Anterior cingulate cortex (tissue), 58 donors: ENCODE measurements at places on chromosomes 1 and 21.

DNA sequence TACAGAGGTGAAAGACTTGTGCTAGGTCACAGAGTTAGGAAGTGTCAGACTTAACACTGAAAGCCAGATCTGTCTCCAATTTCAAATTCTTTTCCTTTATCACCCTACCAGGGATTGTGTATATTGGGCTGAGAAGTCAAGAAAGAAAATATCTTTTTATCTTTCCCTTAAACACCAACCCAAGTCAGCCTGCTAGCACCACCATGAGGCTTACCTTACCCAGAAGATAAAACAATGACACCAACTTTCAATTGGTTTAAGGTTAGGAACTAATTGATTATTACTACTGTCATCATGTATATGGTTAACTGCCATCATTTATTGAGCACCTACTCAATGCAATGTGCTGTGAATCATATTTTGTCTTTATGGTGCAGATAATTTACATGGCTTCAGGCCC lies 178.9 kb upstream of the FOXD3 start:
- no peak for DNase-seq

DNA sequence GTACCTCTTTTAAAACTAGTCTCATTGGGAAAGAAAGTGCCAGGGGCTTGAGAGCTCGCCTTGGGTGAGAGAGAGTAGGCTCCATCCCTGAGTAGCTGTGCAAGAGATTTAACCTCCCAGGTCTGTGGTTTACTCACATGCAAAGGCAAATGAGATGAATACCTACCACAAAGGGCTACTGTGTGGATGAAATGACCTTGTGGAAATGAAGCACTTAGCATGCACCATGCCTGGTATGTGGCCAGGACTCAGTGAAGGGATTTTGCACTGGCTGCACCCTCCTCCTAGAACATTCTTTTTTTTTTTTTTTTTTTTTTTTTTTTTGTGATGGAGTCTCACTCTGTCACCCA lies 120.3 kb downstream of the PROX1 start:
- DNase-seq, result no peak

GRCh38 chr1:114320586-114320985 lies 166.9 kb upstream of the SYT6 start:
- DNase-seq, result no peak

DNA sequence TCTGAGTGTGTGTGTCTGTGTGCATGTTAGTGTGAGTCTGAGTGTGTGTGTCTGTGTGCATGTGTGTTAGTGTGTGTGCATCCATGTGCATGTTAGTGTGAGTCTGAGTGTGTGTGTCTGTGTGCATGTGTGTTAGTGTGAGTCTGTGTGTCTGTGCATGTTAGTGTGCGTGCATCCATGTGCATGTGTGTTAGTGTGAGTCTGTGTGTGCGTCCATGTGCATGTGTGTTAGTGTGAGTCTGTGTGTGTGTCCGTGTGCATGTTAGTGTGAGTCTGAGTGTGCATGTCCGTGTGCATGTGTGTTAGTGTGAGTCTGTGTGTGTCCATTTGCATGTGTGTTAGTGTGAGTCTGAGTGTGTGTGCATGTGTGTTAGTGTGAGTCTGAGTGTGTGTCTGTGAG lies 76.6 kb upstream of the ACTRT2 start:
- DNase-seq, result no peak

GRCh38 chr1:223308136-223308535 lies 55.8 kb downstream of the SUSD4 start:
- no peak for DNase-seq

DNA sequence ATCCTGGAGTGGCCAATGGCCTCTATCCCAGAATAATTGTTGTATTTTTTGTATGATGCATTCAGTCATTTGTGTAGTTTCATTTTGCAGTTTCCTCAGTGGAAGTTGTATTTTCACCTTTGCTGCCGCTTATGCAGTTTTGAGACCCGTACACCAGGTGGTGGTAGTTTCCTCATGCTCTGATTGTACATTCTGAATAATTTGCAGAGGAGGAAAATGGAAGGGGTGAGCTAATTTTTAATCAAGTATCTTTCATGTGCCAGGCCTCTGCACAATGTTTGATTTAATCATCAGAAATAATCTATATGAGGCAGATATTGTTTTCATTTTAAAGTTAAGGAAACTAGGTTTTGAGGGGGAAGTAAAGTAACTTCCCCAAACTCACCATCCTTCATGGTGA lies 29.5 kb downstream of the HLX start:
- DNase-seq, result no peak

DNA sequence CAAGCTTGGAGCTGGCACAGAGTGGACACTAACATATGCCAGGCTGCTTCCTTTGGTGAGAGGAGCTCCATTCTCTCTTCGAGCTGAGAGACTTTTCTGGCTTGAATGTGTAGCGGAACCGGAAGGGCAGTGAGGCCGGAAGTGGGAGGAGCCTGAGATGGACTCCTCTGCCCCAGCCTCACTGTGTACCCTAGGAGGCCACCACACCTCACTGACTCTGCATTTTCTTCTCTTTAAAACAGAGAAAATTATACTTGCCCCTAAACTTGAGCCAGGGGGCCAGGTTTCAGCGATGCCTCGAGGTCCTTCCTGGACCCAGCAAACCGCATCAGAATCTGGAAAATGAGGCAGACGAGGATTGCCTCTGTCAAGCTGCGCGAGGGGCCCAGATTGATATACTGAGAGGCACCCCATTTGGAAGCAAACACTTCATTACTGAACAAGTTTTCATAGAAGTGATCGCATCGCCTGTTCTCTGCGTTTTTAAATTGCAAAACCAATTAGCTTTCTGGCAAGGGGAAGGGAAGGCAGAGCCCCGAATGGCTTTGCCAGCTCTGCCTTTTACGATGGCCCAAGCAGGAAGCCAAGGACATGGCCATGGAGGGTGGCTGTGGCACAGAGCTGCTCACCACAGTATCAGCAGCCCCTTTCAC lies 708.1 kb downstream of the PTPRU start:
- DNase-seq, result no peak

GRCh38 chr1:179017383-179018326 lies 8.0 kb upstream of the FAM20B start:
- no peak for DNase-seq

DNA sequence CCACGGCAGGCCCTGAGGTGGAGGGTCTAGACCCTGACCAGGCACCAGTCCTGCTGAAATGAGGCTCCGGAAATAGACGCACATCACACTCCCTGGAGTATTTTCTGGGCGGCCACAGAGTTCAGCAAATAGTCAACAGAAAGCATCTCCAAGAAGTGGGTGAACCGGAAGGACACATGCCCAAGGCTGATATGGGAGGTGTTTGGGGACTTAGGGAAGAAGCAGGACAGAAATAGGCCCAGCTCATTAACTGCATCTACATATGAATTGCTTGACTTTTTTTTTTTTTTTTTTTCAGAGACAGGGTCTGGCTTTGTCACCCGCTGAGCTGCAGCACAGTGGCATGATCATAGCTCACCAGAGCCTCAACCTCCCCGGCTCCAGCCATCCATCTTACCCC lies 36.5 kb upstream of the GPR157 start:
- DNase-seq, result no peak

DNA sequence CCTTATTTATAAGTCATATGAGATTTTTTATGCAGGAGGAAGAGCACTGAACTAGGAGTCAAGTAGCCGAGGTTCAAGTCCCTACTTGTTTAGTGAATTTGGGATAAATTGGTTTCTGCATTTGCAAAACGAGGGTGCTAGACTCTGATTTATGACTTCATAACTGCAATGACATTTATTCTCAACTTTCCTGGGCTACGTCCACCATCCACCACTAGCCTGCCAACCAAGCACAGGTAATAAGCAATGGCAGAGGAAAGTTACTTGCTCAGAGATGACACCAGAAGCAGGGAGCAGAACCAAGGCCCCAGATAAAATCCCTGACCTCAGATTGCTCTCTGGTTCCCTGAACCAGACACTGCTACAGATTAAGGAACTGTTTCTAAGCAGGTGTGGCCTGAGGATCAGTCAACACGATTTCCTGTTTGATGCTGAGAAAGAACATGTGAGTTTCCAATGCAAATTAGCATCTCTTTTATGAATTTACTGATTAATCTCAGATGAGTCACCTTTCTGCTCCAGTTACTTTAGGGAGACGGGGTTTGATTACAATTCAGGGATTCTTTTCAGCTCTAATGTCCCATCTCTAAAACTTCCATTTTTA lies 52.7 kb downstream of the PLPP3 start:
- DNase-seq, result no peak

GRCh38 chr21:33286600-33287456 lies 20.7 kb downstream of the IL10RB start:
- no peak for DNase-seq

DNA sequence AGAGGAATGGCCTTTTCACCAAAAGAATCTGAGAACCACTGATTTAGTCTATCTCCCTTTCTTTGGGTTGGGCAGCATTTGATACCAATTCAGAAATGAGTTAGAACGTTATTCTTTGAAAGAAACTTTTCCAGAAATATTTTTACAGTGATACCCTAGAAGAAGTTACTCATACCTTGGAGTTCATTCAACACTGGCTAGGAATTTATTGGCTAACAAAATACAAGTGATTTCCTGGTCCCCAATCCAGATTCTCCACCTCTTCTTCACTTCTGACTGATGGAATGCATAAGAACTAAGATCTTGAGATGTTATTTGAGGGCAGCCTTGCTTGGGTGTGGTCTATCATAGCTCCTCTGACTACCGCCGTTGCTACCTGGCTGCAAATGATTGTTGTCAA lies 9.4 kb downstream of the C1orf162 start:
- DNase-seq, result no peak

DNA sequence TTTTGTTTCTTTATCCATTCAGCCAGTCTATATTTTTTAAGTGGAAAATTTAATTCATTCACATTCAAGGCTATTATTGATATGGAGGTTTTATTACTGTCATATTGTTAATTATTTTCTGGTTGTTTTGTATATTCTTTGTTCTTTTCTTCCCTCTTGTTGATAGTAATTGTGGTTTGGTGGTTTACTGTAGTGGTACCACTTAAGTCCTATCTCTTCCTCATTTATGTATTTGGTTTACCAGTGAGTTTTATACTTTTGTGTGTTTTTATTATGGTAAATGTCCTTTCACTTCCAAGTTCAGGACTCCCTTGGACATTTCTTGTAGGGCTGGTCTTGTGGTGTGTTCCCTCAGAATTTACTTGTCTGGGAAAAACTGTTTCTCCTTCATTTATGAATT lies 28.1 kb upstream of the PM20D1 start:
- DNase-seq, result no peak

- DNase-seq, result no peak
Observed at GRCh38 chr1:208019257-208019656, 108.3 kb upstream of the CD34 start.
